ENCODE measurements at places on chromosomes 1 and 21.
A peak's percentile ranks its signal among the peaks of the same experiment; 100 is the strongest.

DNA sequence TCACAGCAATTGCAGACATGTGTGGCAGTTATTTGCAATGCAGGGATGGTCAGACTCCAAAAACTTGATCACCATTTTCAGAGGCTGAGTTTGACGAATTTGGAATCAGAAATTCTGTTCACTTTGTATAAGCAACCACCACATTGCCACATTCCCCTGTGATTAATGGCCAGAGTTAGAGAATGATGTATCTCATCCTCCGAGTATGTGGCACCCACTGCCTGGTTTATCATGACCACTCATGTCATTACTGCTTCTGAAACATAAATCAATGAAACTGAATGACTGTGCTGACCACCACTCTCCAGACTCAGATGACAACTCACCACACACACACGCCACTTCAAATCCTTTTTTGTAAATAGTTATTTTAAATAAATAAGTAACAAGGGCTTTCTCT lies 66.6 kb upstream of the CACHD1 start:
- DNase-seq, result no peak

GRCh38 chr21:46264690-46265144 lies 20.7 kb downstream of the MCM3AP start:
- no peak for DNase-seq

DNA sequence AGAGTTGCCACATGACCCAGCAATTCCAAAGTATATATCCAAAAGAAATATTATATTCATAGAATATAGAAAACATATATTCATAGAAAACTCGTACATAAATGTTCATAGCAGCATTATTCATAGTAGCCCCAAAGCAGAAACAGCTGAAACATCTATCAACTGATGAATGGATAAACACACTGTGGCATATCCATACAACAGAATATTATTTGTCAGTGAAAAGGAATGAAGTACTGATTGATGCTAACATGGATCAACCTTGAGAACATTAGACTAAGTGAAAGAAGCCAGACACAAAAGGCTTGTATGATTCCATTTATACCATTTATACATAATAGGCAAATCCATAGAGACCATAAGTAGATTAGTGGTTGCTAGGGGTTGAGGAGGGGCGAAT lies 21.7 kb upstream of the MACF1 start:
- no peak for DNase-seq

- DNase-seq, result no peak
Measured at GRCh38 chr1:84246213-84246612, 55.3 kb upstream of the SAMD13 start.

- no peak for DNase-seq
Measured at GRCh38 chr1:25356441-25356840, 18.3 kb downstream of the TMEM50A start.

GRCh38 chr1:67759692-67760029 lies 73.6 kb downstream of the GNG12 start:
- DNase-seq, result no peak

GRCh38 chr1:204733869-204734596 lies 48.5 kb upstream of the LRRN2 start:
- no peak for DNase-seq

- no peak for DNase-seq
Measured at GRCh38 chr1:2014741-2015735, 4.1 kb upstream of the GABRD start.

GRCh38 chr1:154179946-154180687 lies 11.8 kb downstream of the TPM3 start:
- no peak for DNase-seq

DNA sequence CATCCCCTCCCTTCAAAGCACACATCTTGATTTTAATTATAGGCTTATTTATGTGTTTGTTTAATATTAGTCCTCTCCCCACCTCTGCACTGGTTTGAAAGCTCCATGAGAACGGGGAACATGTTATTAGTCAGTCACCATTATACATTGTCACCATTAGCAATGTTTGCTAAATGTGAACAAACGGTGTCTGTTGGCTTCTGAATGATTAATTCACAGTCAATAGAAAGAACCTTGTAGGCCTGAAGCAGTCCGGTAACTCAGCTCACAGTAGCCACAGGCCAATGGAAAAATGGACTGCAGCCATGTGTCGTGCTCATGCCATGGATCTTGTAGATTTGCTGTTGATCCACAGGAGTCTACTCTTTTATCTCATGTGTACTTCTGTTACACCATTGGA lies 49.7 kb upstream of the NHLH2 start:
- DNase-seq, result peak; percentile 91

DNA sequence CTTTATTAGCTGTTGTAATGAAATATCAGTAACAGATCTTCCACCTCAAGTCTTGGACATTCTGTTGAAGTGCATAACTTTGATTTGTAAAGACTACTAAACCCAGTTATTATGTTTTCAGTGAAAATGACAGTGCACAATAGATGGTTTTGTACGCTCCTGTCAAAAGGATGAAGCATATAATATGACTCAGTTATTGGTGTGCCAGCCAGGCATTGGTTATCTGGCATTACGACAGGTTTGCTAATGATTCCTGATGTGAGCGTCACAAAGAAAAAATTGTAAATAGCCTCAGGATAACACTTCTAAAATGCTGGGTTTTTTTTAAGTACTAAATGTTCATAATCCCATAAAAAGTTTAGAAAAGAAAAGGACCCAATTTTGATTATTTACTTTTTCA lies 147.9 kb downstream of the MAGI3 start:
- DNase-seq, result no peak

GRCh38 chr1:21855257-21856096 lies 43.4 kb downstream of the LDLRAD2 start:
- no peak for DNase-seq

- DNase-seq, result no peak
Measured at GRCh38 chr1:156238248-156238647, 3.7 kb upstream of the BGLAP start.

GRCh38 chr1:200512191-200512590 lies 102.4 kb upstream of the ZNF281 start:
- no peak for DNase-seq

GRCh38 chr1:191888996-191889622 lies 269.2 kb upstream of the RGS18 start:
- DNase-seq, result no peak

DNA sequence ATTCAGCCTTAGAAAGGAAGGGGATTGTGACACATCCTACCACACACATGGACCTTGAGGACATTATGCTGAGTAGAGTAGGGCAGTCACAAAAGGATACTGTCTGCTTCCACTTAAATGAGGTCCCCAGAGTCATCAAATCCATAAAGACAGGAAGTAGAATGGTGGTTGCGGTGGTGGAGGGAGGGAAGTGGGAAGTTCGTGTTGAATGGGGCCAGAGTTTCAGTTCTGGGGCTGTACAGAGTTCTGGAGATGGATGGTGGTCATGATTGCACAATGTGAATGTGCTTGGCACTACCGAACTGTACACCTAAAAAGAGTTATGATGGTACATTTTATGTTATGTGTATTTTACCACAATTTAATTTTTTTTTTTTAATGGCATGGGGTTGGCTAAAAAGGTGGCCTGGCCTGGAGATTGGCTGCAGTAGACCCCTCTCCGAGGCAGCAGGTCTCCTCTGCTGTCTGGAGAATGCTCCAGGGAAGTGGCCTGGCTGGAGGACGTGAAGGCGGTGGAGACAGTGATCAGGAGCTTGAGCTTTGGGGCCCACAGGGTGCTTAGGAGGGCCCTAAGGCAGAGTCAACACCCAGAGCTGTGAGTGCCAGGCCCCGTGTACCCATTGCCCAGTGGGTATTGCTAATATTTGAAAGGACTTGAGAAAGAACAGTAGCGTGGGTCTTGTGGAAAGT lies 30.4 kb downstream of the IFNGR2 start:
- DNase-seq, result no peak

- no peak for DNase-seq
Measured at GRCh38 chr1:159872891-159873290, 10.4 kb upstream of the VSIG8 start.

DNA sequence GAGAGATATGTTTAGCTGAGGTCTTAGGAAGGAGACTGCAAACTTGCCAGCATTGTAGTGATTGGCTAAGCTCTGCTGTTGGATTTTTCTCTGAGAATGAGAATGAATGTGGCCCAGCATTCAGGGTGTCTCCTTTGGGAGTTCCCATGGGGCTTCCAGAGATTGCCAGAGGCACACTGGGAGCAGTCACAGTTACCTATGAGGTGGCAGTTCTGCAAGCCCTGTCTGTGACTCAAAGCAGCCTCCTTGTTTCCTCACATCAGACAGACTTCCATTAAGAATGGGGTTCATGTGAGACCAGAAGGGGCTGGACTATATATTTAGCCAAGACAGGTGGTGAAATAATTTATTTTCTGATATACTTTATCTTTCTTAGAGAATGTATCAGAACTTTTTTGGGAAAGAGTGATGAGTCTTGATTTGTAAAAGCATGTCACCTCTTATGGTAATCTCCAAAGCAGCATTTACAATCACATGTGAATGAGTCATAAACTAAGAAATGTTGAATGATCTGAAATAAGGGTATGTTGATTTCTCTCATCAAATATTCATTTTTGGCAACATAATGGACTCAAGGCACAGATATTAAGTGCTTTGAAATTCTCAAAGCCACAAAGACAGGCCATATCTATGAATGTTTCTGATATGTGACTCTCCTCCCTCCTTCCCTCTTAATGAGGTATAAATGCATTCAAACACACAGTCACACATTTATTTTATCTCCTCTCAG lies 9.5 kb upstream of the SLC19A2 start:
- no peak for DNase-seq

DNA sequence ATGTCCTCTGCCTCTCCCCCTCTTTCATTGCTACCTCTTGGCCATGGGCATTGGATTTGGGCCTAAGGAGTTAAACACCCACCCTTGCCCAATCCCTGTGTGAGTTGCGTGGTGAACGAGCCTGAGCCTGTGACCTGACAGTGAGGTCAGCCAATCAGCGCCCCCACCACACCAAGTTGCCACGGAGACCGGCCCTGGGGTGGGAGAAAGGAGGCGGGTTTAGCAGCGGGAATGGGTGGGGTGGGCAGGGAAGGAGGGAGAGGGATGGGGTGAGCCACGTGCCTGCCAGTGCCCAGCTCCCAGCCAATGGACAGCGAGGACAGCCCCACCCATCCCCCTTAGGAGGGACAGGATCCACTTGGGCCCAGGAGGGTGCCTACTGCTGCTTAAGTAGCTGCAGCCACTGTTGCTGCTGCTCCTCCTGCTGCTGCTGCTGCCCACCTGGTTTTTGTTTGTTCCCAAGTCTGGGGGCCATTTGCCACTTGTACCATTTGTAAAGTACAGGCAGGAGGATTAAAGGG lies 9.5 kb downstream of the ZBTB7B start:
- DNase-seq, result peak; percentile 82

- DNase-seq, result no peak
Measured at GRCh38 chr1:188164459-188164858, 1335.7 kb downstream of the PLA2G4A start.

GRCh38 chr1:101820071-101820470 lies 176.7 kb downstream of the OLFM3 start:
- DNase-seq, result peak; percentile 33

- peak; percentile 17 for DNase-seq
Measured at GRCh38 chr1:156489166-156489934, 11.2 kb downstream of the MEF2D start.

DNA sequence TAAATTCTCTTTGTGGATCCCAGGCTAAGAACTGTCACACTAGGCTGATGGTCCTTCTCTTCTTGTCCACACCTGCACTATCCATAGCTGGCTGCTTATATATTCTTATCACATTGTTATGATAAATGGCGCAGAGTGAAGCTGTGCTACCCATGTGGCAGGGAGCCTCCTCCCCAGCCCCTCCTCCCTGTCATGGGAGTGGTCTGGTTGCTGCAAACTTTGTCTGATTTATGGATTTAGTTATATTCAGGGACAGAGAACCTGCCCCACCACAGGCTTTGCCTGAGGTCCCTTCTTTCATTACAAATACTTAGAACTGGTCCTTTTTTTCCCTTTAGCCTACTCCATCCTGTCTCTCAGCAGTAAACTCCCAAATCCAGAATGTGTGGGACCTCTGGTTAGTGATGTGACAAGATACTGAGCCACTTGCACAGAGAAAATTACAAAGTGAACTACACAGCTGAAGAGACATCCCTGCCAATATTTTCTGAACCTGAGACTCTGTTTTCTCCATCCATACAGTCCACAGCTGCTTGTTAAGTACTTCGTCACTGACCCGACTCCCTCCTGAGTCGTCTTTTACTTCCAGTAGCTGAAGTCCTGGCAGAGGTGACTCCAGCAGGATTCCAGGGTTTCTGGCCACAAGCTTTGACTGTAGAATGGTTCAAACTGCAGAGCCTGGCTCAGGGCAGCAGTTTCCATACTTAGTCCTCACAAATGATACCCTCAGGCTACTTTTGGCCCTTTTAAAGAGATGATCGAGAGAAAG lies 37.6 kb downstream of the PTGFRN start:
- DNase-seq, result no peak

DNA sequence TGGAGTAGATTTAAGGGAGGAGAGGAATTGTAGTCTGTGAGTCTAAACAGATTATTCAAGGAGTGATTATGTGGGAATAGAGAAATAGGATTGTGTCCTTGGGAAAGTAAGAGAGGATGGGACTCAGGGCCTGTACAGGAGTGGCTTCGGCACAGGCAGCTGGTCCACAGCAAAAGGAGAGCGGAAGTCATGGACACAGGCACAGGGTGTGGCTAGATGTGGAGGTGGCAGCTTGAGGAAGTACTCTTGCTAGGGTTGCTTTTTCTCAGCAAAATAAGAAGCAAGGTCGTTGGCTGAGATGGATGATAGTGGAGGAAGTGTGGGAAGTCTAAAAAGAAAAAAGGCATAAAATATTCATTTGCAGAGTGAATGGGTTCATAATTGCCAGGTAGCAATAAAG lies 18.5 kb upstream of the ZNF648 start:
- no peak for DNase-seq

DNA sequence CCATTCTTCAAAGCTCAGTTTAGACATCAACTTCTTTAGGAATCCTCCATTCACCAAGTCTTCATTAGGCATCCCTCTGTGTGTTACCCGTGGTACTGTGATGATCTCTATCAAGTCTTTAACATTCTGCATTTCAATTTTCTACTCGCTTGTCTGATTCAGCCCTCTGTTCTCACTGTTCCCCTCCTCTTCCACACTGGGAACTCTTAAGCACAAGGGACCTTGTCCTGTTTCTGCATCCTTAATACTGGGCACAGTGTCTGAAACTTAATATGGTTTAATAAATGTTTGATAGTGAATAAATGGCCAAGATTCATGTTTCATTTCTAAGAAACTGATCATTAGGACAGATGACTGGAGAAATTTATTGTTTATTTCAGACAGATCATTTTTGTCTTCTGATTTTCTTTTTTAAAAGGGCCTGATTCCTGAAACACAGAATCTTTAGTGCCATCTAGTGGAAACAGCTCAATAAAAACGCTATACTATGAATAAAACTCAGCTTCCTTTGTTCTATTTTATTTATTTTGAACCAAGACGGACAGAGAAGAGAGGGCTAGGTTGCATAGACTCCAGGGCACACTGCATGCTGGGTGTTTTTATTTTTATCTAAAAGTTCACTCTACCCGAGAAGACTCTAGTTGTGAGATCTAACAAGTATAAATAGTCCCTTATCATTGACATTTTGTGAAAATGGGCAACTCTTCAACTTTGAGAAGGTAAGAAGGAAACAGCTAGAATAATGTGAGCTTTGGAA lies 7.0 kb upstream of the TRIM45 start:
- DNase-seq, result peak; percentile 56

- peak; percentile 53 for DNase-seq
Measured at GRCh38 chr21:41695513-41695912, 71.3 kb downstream of the RIPK4 start.

GRCh38 chr1:58929671-58930325 lies 146.0 kb upstream of the JUN start:
- DNase-seq, result no peak

- DNase-seq, result no peak
Measured at GRCh38 chr21:33022489-33022827, 3.3 kb upstream of the OLIG2 start.

GRCh38 chr1:19825298-19825697 lies 10.2 kb upstream of the RNF186 start:
- no peak for DNase-seq

Measured in NCI-H1417 treated with DMSO at 0.1 percent for 48 hours (cell line).